ENCODE measurements at places on chromosomes 16 and 17. TPM values are rescaled to one million over a fixed set of nuclear protein-coding genes. Genes with fewer than 3 reads are reported as not detected.

GRCh38 chr17:63082273-63082861 is 116.3 kb downstream of the TANC2 start:
- no peak for DNase-seq

- no peak for DNase-seq
These were observed 16.2 kb downstream of the MYLK3 start for GRCh38 chr16:46731691-46732555.

GRCh38 chr17:416293-417206 is 63.9 kb upstream of the RPH3AL start:
- no peak for DNase-seq

DNA sequence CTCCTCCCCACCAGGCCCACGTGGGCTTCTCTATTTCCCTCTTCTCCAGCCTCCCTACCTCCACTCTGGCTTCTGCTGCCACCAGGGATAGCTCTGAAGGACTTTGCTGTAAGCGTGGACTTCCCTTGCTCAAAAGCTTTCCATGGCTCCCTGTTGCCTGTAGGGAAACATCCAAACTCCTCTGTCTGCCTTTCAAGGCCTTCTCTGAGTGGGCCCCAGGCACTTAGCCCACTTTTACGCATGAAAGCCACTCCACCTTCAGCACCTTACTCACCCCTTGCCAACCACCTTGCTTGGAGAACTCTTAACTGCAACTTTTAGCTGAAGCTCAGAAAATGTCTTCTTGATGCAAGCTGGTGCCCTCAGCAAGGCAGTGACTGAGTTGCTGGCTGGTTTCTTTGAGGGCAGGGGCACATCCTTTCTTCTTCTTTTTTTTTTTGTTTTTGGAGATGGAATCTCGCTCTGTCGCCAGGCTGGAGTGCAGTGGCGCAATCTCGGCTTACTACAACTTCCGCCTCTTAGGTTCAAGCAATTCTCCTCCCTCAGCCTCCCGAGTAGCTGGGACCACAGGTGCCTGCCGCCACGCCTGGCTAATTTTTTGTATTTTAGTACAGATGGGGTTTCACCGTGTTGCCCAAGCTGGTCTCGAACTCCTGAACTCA is 52.0 kb upstream of the DLX4 start:
- DNase-seq = no peak

AGRP gene
- not detected for total RNA-seq

CCL4 gene
- 39.5 TPM for total RNA-seq
